ENCODE measurements at places on chromosomes 6 and 20.
A peak's percentile ranks its signal among the peaks of the same experiment; 100 is the strongest.

- no peak for DNase-seq
These were observed 29.1 kb downstream of the DDX27 start for GRCh38 chr20:49248301-49248700.

GRCh38 chr20:16701296-16701695 lies 28.5 kb upstream of the SNRPB2 start:
- DNase-seq: peak; percentile 13

DNA sequence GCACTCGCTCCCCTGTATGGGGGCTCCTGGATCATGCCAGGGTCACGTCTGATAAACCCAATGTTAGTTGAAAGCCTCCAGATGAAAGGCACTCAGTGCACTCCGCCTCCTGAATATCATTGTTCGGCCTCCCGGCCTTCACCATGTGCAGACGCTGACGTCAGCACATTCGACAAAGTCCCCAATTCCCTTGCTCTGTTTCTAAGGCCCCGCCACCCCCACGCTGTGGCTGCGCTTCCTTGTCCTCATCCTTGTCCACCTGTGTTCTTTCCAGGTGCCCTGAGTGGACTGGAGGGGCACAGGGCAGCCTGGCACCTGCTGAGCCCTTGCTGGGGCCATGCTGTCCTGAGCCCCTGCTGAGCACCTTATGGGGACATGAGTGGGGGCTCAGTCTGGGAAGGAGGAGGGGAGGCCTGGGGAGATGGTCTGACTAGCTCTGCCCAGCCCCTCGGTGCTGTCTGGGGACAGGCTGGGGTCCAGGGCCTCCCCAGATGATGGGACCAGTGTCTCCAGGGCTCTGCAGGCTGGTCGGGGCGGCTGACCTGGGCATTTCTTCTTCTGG lies 9.8 kb upstream of the BHLHE23 start:
- DNase-seq: no peak

- DNase-seq: no peak
These were observed 325.0 kb upstream of the AGPAT4 start for GRCh38 chr6:161598896-161599295.

- DNase-seq: no peak
These were observed 193.7 kb downstream of the EYA2 start for GRCh38 chr20:47088335-47088734.

- no peak for DNase-seq
These were observed 563.3 kb upstream of the MAP3K7 start for GRCh38 chr6:91149956-91150705.
